ENCODE measurements at places on chromosomes 7 and 10. TPM values are rescaled to one million over a fixed set of nuclear protein-coding genes. Genes with fewer than 3 reads are reported as not detected.

- no peak overlapping the region for H3K27ac ChIP-seq
- H3K36me3 ChIP-seq: peaks cover 42% of the 10 kb centered on the region
- H3K27me3 ChIP-seq: no peaks in the 10 kb centered on the region
- H3K4me1 ChIP-seq: no peaks in the 10 kb centered on the region
Measured at GRCh38 chr10:815338-816090, 116.0 kb downstream of the LARP4B start.

DNA sequence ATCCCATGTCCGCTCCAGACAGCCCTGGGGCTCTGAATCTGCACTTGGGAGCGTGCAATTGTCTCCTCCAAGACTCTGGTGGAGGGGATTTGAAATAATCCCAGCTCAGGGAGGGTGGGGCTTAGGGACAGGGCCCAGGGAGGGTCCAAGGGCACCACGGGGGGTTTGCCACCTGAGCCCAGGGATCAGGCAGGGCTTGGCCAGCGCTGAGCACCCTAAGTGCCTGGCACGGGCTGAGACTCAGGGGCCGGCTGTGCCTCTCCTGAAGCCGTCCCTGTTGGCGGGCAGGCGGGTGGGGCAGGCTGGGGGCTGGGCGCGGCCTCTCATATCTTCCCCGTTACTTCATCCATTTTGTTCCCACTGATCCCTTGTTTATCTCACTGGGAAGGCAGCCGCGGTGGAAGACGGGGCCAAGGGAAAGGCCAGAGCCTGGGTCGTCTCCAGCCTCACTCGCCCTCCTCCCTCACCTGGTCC, 41.8 kb upstream of the ELN start:
- no peak overlapping the region for H3K27ac ChIP-seq
- no peak for DNase-seq
- H3K4me1 ChIP-seq: no peaks in the 10 kb centered on the region
- H3K27me3 ChIP-seq: peaks cover 2% of the 10 kb centered on the region

DNA sequence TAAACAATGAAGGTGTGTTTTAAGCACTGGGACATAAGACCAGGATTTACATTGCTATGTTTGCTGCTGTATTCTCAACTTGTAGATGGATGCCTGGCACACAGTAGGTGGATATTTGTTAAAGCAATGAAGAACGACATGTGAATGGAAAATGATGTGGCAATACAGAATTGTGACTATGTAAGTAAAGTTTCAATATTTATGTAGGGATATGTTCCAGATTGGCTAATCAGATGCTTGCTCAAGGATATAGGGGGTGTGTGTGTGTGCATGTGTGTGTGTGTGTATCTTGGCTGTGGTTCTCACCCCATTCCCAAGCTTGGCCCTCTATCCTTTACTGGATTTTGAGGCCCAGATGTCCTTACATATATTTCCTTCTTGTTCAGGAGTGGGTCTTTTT, 42.7 kb upstream of the LAMB1 start:
- DNase-seq: no peak
- peaks cover 2% of the 10 kb centered on the region for H3K27me3 ChIP-seq
- no peaks in the 10 kb centered on the region for H3K36me3 ChIP-seq
- peaks cover 2% of the 10 kb centered on the region for H3K4me1 ChIP-seq
- no peak overlapping the region for H3K27ac ChIP-seq
- no peak overlapping the region for H3K4me3 ChIP-seq

DNA sequence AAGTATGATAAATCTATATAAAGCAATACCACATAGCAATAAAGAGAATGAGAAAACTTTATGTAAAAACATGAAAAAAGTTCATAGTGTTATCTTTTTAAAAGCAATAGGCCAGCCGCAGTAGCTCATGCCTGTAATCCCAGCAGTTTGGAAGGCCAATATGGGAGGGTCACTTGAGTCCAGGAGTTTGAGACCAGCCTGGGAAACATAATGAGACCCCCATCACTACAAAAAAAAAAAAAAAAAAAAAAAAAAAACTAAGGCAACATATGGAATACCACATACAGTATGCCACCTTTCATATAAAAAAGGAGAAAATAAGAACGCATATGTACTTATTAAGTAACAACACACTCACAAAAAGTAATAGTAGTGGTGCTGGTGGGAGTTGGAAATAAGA, 52.8 kb downstream of the MICU1 start:
- H3K27me3 ChIP-seq: no peaks in the 10 kb centered on the region
- H3K36me3 ChIP-seq: peaks cover 2% of the 10 kb centered on the region
- no peak overlapping the region for H3K4me3 ChIP-seq
- no peak overlapping the region for H3K27ac ChIP-seq
- peaks cover 2% of the 10 kb centered on the region for H3K4me1 ChIP-seq
- no peak for DNase-seq

DNA sequence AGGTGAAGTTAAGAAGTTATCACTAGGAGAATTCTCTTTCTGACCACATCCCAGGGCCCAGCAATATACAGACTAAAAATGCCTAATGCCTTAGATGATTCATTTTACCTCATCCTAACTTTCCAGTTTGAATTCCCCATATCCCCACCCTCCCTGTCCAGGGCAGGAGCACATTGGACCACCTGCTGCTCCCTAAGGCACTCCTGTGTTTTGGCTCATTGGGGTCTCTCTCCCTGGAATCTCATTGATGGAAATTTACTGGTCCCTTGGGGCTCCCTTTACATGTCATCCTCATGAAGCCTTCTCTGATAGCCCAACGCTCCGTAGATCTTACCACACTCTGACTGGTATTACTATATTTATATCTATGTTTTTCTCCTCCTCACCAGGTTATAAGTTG, 2.7 kb downstream of the IL2RA start:
- no peaks in the 10 kb centered on the region for H3K27me3 ChIP-seq
- H3K27ac ChIP-seq: peak overlapping the region; percentile 94
- H3K36me3 ChIP-seq: peaks cover 70% of the 10 kb centered on the region
- DNase-seq: peak; percentile 4

DNA sequence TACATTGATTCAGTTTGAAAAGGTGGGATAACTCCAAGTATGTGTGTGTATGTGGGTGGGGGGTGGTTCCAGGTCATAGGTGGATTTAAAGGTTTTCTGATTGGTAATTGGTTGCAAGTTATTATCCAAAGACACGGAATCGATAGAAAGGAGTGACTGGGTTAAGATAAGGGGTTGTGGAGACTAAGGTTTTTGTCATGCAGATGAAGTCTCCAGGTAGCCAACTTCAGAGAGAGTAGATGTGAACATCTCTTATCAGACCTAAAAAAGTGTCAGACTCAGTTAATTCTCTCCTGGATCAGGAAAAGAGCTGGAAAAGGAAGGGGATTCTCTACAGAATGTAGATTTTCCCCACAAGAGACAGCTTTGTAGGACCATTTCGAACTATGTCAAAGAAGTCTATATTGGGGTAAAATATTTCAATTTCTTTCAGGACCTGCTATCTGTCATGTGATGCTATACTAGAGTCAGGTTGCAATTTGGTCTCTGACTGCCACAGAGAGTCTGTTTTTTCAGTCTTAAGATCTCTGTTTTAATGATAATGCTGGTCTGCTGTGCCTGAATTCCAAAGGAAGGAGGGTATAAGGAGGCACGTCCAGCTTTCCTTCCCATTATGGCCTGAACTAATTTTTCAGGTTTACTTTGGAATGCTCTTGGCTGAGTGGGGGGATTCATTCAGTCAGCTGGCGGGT, 3.6 kb downstream of the C7orf57 start:
- no peak for DNase-seq
- no peak overlapping the region for H3K27ac ChIP-seq
- H3K36me3 ChIP-seq: no peaks in the 10 kb centered on the region
- H3K4me3 ChIP-seq: no peak overlapping the region

DNA sequence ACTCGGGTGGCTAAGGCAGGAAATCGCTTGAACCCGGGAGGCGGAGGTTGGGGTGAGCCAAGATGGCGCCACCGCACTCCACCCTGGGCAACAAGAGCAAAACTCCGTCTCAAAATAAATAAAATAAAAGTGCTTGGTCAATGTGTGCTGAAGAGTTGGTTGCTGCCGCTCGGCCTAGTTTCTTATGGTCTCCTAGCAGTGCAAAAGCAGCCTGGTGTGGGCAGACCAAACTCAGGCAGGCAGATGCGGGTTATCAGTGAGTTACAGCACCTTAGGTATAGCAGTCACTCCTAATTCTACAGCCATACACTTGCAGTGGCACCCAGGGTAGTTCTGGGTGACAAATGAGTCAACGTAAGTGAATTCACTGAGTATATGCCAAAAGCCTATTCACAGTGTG, 22.6 kb downstream of the HSPB1 start:
- peaks cover 26% of the 10 kb centered on the region for H3K4me1 ChIP-seq
- no peaks in the 10 kb centered on the region for H3K27me3 ChIP-seq
- peaks cover 35% of the 10 kb centered on the region for H3K36me3 ChIP-seq
- H3K4me3 ChIP-seq: no peak overlapping the region
- no peak overlapping the region for H3K27ac ChIP-seq
- no peak for DNase-seq

GRCh38 chr7:51224811-51225595, 91.6 kb downstream of the COBL start:
- H3K4me1 ChIP-seq: no peaks in the 10 kb centered on the region
- H3K27ac ChIP-seq: no peak overlapping the region
- peaks cover 1% of the 10 kb centered on the region for H3K27me3 ChIP-seq
- DNase-seq: peak; percentile 7

GRCh38 chr7:55258631-55259030, 106.5 kb upstream of the LANCL2 start:
- H3K4me3 ChIP-seq: no peak overlapping the region
- H3K27me3 ChIP-seq: peaks cover 38% of the 10 kb centered on the region
- H3K36me3 ChIP-seq: no peaks in the 10 kb centered on the region
- DNase-seq: no peak
- peaks cover 7% of the 10 kb centered on the region for H3K4me1 ChIP-seq

DNA sequence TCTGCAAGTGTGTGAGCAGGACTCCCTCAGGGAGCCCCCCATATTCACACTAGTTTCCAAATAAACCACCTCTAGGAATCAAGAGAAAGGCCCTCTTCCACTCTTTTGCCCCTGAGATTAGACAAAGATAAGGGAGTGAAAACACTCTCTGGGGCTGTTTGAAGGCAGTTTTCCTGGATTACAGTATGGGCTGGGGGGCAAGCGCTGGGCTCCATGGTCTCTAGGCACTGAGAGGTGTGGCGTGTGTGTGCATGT, 1.0 kb downstream of the AQP1 start:
- H3K27me3 ChIP-seq: no peaks in the 10 kb centered on the region
- DNase-seq: no peak
- H3K4me3 ChIP-seq: no peak overlapping the region
- H3K4me1 ChIP-seq: no peaks in the 10 kb centered on the region
- no peaks in the 10 kb centered on the region for H3K36me3 ChIP-seq

GRCh38 chr7:90167361-90167760, 13.1 kb downstream of the STEAP1 start:
- DNase-seq: no peak
- H3K4me3 ChIP-seq: no peak overlapping the region
- H3K27me3 ChIP-seq: peaks cover 44% of the 10 kb centered on the region
- H3K4me1 ChIP-seq: no peaks in the 10 kb centered on the region
- H3K36me3 ChIP-seq: no peaks in the 10 kb centered on the region

- H3K27me3 ChIP-seq: no peaks in the 10 kb centered on the region
- no peaks in the 10 kb centered on the region for H3K36me3 ChIP-seq
- DNase-seq: no peak
- H3K4me3 ChIP-seq: no peak overlapping the region
Measured at GRCh38 chr7:127794551-127794950, 142.6 kb downstream of the SND1 start.

The ANXA8 gene
- not detected for total RNA-seq

Data from activated naive CD4-positive, alpha-beta T cell treated with anti-CD3 and anti-CD28 coated beads for 36 hours (primary cell).